ENCODE measurements at places on chromosomes 3 and 15. TPM values are rescaled to one million over a fixed set of nuclear protein-coding genes. Genes with fewer than 3 reads are reported as not detected.

ST8SIA2 gene
- not detected for total RNA-seq

POLR2M gene
- total RNA-seq, result 199 TPM

DNA sequence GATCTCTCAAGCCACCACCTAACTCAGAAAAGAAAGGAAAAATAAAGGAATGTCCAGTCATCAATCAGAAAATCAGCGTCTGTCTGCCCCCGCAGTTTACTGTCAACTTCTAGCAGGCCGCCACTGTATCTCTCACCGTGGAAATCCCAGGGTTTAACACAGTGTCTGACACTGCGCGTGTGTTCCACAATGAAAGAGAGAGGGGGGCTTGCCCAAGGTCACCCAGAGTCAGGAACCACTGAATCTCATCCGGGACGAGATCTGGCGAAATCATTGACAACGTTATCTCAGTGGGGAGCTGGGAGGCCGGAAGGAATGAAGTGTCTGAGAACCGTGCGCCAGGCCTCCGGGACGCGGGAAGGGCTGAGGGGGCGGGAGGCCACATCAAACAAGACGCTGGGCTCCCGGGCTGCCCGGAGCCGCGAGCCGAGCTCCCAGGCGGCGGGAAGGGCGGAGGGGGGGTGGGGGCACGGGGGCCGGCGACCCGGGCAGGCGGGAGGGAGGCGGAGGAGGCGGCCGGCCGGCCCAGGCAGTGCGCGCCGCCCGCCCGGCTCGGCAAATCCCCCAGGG, 2.2 kb upstream of the HES1 start:
- DNase-seq, result peak; percentile 56

GRCh38 chr15:59420986-59421618, 16.9 kb upstream of the FAM81A start:
- no peak for DNase-seq
